ENCODE measurements at places on chromosomes 16 and 17.

- no peak for DNase-seq
Measured at GRCh38 chr17:8369944-8370343, 6.6 kb downstream of the KRABD2 start.

DNA sequence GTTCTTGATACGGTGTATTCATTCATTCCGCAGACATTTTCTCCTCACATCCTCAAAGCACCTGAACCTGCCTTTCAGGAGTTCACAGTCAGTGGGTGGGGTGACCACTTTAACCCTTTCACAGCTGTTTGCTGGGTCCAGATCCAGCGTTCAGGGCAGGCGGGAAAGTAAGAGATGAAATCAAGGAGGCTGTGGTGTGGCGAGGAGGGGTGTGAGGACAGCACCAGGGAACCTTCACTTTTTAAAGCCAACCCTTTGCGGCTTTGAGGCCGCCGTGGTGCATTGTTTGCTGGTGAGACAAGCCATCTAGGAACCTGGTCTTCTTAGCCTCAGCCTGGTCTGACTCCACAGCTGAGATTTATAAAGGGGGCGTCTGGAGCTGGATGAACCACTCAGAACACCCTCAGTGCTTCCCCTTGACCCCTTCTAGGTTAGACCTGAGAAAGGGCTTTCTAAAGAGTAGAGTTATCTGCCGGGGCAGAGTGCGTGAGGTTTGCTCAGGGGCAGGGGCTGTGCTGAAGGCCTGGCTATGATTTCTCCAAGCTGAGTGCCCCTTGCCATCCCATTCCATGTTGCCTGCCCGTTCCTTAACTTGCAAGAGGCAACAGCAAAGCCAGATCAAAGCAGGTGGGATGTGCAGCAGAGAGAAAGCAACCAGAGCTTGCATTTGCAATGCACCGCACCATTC is 933 bp downstream of the CCR7 start:
- DNase-seq: no peak

DNA sequence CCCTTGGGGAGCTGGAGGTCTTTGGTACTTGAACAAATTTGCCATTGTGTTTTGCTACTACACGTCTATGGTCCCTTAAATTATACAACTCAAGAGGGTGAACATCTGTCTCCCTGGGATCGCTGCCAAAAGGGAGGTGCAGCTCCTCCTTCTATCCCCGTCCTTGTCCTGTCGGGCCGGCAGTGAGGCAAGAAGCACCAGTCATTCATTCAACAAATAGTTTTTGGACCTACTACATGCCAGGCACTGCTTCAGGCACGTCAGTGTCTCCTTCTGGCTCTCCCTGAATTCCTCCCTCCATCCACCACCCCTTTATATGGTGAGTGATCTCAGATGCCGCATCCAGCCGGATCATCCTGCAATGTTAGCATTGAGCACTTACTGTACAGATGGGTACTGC is 2.2 kb upstream of the RPL38 start:
- DNase-seq: no peak

DNA sequence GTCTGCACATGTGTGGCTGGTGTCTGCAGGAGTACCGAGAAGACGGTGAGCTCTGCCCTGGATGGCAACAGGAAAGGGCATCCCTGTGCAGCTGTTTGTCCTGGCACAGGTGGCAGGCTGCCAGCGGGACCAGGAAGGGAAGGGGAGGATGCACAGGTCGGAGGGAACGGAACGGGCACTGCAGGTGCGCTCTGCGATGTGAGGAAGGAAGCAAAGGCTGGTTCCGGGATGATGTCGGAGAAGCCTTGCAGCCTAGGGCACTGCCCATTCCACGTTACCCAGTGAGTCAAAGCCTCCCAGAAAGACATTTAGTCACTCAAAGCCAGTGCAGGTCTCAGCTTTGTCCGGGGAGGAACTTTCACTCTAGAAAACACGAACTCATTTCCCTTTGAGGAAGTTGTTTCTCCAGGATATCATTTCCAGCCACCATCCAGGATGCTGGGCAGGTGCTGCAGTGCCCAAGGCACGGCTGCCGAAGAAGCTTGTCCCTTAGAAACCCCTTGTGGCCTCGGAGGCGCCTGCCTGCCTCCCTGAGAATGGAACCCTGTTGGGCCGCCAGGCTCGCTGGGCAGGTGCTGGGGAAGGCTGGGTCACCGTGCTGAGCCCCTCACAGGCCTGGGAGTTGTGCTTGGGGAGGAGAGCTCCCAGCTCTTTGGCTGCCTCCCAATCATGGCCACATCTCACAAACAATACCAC is 4.5 kb upstream of the TMEM235 start:
- DNase-seq: no peak

GRCh38 chr17:40454613-40454995 is 11.4 kb downstream of the IGFBP4 start:
- DNase-seq: no peak

GRCh38 chr17:75864448-75864871 is 9.3 kb upstream of the WBP2 start:
- DNase-seq: no peak

DNA sequence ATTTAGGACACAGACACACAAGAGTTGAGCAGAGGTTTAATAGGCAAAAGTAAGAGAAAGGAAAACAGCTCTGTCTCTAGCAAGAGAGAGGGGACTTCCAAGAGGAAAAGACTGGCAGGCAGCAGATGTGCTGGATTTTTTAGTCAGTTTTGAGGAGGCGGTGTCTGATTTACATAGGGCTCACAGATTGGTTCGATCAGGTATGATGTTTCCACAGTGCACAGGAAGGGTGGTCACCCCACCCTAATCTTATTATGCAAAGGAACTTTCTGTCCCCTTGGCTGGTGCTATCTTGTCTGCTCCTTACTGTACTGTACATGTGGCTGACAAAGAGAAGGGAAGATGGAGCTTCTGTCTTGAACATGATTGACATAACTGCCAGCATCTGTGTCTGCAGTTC is 25.3 kb downstream of the BFAR start:
- no peak for DNase-seq
